NCI-H187 treated with DMSO at 0.1 percent for 48 hours (cell line): ENCODE measurements at places on chromosomes 4 and X.

- no peak for DNase-seq
Measured at GRCh38 chr4:54764476-54764875, 106.7 kb downstream of the KIT start.

GRCh38 chr4:107183155-107183774 lies 147.2 kb upstream of the DKK2 start:
- DNase-seq, result no peak

GRCh38 chr4:44522761-44523445 lies 74.3 kb upstream of the KCTD8 start:
- DNase-seq, result no peak

DNA sequence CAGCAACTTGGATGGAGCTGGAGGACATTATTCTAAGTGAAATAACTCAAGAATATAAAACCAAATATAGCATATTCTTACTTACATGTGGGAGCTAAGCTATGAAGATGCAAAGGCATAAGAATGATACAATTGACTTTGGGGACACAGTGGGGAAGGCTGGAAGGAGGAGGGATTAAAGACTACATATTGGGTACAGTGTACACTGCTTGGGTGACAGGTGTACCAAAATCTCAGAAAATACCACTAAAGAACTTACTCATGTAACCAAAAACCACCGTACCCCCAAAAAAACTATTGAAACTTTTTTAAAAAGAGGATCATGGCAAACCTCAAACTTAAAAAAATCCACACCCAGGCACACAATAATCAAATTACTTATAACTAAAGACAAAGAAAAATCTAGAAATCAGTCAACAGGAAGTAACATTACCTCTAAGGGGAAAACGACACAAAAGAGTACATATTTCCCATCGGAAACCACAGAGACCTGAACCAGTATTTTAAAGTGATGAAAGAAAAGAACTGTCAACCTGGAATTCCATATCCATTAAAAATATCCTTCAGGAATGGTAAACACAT lies 241.8 kb downstream of the PRDM5 start:
- no peak for DNase-seq

GRCh38 chr4:79673377-79673776 lies 265.3 kb upstream of the GK2 start:
- DNase-seq, result no peak

DNA sequence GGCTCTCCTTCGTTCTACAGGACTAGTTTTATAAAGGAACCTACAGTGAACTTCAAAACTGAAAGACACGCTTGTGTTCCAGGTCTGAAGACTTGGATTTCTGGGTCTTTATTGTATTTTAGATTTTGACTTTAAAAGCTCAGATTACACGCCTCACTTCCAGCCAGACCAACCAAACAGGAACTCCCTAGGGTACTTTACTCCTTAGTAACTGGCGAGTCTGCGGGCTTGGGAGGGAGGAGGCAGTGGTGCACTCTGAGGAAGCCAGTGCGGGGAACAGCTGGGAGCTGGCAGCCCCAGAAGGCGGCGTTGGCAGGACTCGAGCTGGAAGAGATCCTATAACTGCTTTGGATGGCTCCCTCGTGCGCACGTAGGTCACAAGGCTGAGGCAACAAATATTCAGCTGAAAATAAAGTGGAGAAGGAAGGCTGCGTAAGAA lies 391 bp upstream of the PHKA1 start:
- DNase-seq, result no peak
